Substantia nigra (tissue), 51 donors: ENCODE measurements at places on chromosomes 13 and 19.

- no peak for DNase-seq
Observed at GRCh38 chr13:27139565-27139964, 32.0 kb downstream of the USP12 start.

GRCh38 chr13:97266772-97267417 is 44.8 kb downstream of the MBNL2 start:
- DNase-seq: no peak

DNA sequence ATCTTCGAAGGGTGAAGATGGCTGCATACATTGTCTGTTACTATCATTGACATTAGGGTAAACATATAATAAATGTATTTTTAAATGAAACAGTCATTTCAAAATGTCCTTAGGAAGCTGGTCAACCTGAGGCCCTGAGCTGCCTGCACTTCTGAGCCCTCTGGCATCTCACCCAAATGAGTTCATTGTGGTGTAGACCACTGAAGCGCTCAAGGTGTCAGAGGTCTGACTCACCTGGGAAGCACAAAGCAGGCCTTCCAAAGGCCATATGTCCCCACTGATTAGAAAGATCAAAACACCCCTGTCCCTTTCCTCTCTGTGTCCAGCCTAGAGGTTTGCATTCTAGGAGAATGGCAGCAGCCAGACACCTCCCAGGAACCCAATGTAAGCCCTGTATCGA is 59.6 kb downstream of the COL4A2 start:
- DNase-seq: no peak

DNA sequence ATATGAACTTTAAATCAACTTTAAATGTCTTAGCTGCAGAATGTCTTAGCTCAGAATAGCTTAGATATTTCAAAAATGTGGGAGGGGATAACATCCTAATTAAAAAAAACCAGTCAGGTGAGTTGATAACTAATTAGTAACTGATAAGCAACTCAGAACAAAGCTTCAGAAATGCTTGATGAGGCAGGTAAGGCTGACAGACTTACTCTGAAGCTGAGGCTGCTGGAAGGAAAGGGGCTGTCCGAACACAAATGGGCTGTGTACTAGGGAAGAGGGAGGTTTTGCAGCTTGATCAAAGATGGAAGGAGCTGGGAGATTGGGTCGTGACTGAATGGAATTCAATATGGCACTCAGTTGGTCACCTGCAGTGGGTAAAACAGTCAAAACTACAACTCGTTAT is 91.2 kb upstream of the FBXL3 start:
- no peak for DNase-seq

- DNase-seq: no peak
Observed at GRCh38 chr13:44410328-44410859, 36.8 kb downstream of the SERP2 start.

DNA sequence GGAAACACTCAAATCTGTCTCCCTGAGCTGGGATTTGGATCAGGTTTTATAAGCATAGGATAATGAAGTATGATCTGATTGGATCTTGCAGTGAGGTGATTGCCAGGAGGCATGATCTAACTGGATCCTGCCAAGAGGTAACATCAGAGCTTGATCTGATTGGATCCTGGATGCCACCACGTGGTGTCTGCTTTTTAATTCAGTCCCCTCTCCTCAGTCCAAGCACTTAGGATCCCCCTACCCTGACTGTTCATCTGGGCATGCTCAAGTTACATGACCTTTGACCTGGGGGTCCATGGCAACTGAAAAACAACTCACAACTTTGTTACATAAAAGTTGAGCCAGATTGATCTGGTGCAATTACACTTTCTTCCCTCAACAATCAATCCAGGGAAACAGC is 47.5 kb upstream of the LSM14A start:
- DNase-seq: no peak

DNA sequence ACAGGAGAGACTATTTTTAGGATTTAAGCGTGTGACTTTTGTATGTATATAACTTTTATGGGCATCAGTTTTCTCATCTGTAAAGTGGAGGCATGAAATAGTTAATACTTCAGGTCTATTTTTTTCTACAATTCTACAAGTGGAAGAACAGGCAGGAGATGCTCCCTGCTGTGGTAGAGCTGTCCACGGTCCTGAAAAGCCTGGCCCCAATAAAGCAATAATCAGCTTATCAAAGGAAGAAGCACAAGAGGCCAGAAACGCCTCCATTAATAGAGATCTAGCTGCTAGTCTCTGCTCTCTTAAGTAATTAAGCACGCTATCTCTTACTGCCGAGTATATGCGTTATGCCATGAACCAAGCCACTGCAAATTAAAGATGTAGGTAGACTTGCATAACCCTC is 28.0 kb upstream of the WASF3 start:
- peak; percentile 13 for DNase-seq

GRCh38 chr19:13366529-13367143 is 139.6 kb downstream of the CACNA1A start:
- DNase-seq: no peak

GRCh38 chr13:111239764-111240670 is 80.4 kb upstream of the TEX29 start:
- no peak for DNase-seq
